AG08395 (cell line): ENCODE measurements at places on chromosomes 13 and 19.
A peak's percentile ranks its signal among the peaks of the same experiment; 100 is the strongest.

DNA sequence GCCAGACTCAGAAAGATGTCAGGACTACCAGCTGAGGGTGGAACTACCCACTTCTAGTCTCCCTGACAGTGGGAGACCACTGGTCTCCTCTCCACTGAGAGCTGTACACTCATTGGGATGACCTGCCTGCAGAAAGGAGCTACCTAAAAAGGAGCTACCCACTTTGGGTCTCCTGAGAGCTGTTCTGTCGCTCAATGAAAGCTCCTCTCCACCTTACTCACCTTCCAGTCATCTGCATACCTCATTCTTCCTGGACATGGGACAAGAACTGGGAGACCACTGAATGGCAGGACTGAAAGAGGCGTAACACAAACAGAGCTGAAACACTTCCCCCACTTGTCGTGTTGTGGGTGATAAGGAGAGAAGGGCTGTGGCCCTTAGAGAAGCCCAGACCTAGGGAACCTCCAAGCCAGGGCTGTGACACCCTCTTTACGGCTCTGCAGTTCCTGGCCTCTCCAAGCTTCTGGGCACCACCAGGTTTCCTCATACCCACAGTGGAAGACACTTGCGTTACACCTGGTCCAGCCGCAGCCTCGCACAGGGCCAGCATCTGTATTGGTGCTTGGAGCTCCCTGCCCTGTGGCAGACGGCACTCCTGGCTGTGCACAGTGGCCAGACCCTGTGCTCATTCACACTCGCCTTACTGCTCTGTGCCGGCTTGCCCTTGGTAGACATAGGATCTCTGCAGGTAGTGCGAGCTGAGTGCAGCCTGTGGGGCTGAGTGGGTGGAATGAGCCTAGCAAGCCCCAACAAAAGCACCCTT is 54.9 kb upstream of the SLITRK6 start:
- DNase-seq = no peak

DNA sequence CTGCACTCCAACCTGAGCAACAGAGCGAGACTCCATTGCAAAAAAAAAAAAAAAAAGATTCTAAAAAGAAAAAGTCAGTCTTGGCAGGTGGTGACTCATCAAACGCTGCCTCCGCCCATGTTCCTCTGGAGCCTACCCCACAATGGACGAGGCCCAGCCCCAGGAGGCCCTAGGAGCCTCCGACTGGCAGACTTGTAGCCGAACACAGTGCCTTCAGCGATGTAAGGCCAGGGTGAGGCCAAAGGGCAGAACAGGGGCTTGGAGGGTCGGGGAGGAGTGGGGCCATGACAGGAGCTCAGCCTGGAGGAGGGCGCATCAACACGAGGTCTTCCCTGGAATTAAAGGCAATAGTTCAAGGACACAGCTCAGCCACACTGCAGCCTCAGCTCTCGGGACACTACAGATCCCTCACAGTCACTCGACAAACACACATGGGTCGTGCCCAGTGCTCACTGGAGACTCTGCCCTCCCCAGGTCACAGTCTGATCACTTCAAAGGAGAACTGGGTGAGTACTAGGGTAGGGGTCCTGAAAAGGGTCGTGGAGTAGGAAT is 5.1 kb downstream of the USE1 start:
- peak; percentile 71 for DNase-seq

GRCh38 chr19:46254776-46255175 is 25.2 kb downstream of the IGFL1 start:
- DNase-seq = no peak

- DNase-seq = no peak
These were observed 6.0 kb upstream of the GJB2 start for GRCh38 chr13:20198781-20199180.

DNA sequence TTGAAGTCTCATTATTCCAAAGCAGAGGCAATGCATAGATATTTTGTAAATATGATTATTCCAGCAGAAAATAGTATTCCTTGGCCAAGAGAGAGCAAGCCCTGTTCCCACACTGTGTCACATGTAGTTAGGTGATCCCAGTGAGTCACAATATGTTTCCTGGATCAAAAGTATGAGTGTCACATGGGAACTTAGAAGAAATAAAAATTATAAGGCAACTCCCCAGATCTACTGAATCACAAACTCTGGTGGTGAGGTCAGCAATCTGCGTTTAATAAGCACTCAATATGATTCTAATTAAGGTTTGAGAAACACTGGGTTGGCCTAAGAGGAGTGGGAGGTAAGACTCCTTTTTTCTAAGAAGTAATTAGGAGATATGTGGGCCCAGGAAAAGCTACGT is 1504.5 kb upstream of the PCDH20 start:
- DNase-seq = no peak
